ENCODE measurements at places on chromosomes 2 and 18. TPM values are rescaled to one million over a fixed set of nuclear protein-coding genes. Genes with fewer than 3 reads are reported as not detected.
A peak's percentile ranks its signal among the peaks of the same experiment; 100 is the strongest.

Gene ITGB6
- not detected for total RNA-seq

Gene CFAP65
- 0.23 TPM for total RNA-seq

- no peak for DNase-seq
These were observed 173.9 kb downstream of the SUCLG1 start for GRCh38 chr2:84285056-84285747.

Gene C2orf80
- total RNA-seq, result not detected

Gene AP1S3
- total RNA-seq, result 25.5 TPM

Gene DLGAP1
- 59.5 TPM for total RNA-seq

Gene NR4A2
- total RNA-seq, result 0.85 TPM

Gene CDK5R2
- total RNA-seq, result 0.43 TPM

Gene SLC8A1
- total RNA-seq, result 2.5 TPM

Gene CLEC4F
- not detected for total RNA-seq

- DNase-seq, result no peak
These were observed 59.3 kb downstream of the PMAIP1 start for GRCh38 chr18:59959073-59959472.

DNA sequence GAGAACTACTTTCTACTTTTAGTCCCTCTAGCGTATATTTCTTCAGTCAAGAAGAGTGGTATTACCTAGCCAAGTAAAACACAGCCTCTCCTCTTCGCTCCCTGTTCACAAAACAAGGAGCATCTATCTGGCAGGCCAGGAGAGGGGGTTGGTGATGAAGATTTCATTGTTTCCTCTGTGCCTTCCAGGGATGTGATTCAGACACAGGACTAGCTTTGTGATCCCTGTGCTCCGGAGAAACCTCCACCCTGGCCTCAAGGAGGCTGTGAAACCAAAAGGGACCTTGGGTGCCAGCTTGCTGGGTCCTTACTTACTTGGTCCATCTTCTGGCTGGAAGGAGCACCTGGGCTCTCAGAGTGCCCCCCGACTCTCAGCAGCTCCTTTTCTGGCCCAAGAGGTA is 5.7 kb downstream of the RHOB start:
- DNase-seq, result peak; percentile 29

Gene PPP4R1
- 79.4 TPM for total RNA-seq

Gene RNMT
- total RNA-seq, result 42.7 TPM

- DNase-seq, result no peak
These were observed 27.2 kb downstream of the C2orf49 start for GRCh38 chr2:105364436-105365139.

Gene CBLN2
- total RNA-seq, result not detected
